ENCODE measurements at places on chromosomes 16 and 17.

- DNase-seq = no peak
Observed at GRCh38 chr17:37789021-37789565, 44.2 kb upstream of the HNF1B start.

- no peak for DNase-seq
Observed at GRCh38 chr17:60704170-60704569, 26.5 kb downstream of the BCAS3 start.

GRCh38 chr16:3143598-3144320, 8.9 kb downstream of the ZNF213 start:
- no peak for DNase-seq

DNA sequence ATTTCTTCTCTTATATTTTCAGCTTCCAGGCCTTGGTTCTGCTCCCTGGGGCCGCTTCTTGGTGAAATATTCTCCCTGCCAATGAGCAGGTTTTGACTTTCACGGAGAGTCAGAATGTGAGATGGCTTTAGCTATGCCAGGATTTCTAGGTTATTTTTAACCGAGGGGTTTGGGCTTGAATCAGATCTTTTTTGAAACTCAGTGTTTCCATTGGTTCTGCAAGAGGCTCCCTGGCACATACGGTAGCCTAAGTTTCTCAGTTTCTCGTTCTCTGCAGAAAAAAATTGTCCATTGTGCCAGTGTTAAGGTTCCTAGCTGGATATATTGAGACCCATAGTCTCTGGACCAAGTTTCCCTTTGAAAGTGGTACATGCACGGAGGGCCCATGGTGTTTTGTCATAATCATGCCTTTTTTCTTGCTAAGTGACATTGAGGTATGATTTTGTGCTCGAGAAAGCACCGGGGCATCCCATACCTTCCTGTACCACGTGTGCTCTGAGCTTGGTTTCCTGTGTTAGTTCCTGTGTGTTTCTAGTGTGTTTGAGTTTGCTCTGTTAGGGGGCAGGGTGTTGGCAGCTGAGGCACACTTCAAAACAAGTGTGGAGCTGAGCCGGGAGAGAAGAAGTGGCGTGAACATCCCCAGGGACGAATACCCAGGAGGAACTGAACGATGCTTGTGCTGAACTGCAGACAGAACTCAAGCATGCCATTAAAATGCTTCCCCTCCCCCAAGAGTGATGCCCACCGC, 127.2 kb downstream of the HS3ST3B1 start:
- DNase-seq = no peak

- no peak for DNase-seq
Observed at GRCh38 chr17:38926293-38927070, 1.1 kb downstream of the LASP1NB start.

GRCh38 chr17:51373489-51374152, 113.3 kb downstream of the UTP18 start:
- no peak for DNase-seq

DNA sequence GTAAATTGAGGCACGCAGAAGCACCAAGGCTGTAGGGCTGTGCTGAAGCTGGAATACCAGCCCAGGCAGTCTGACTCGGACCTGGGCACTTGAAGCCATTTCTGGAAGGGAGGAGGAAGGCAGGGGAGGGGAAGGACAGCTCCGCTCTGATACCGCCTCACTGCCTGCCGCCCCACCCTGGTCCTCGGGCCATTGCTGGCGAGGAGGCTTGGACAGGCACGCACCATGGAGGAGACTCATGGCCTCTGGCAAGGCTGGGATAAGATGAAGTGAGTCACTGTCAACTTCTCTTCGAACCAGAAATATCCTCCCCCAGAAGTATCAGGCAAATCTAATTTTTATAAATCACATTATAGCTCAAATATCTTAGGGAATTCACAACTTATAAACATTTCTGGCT, 81.3 kb downstream of the SDK2 start:
- no peak for DNase-seq

DNA sequence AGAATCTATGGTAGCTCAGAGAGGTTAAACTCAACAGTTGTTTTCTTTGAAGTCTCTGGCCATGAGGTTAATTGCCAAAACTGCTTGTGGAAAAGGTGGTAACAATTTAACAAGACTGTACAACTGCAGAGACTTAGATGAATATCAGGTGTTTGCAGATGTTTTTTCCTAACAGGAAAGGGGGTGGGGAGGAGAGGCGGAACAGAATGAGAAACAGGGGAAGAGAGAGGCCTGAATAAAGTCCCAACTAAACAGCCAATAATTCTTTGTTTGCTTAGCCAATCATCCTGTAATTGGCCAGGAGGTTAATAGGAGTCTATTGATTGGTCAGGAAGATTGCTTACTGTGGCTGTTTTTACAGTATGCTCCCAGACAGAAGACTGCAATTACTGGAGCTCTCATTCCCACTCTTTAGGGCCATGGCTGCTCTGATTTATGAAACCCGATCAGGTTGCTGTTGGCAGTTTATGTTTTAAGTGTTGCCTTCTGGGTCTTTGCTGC, 249.7 kb upstream of the TBX2 start:
- peak; percentile 82 for DNase-seq

DNA sequence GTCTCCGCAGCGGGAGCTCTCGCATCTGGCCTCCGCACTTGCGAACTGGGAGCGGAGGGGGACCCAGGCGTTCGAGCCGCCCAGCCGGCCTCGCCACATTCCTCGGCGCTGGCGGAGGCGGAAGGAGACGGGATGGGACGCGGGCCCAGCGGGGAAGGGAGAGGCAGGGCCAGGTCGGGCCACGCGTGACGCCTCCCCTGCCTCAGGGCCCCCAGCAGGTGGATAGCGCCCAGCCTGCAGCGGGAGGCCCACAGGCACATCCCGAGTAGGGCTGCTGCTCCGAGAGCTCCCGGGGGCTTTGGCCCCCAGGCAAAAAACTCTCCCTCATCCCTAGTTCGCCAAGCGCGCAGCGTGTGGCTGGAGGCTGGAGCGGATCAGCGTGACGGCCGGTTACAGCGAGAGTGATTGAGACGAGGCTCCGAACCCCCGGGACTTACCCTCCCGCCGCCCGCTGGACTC, 800 bp downstream of the PLEKHH3 start:
- no peak for DNase-seq

DNA sequence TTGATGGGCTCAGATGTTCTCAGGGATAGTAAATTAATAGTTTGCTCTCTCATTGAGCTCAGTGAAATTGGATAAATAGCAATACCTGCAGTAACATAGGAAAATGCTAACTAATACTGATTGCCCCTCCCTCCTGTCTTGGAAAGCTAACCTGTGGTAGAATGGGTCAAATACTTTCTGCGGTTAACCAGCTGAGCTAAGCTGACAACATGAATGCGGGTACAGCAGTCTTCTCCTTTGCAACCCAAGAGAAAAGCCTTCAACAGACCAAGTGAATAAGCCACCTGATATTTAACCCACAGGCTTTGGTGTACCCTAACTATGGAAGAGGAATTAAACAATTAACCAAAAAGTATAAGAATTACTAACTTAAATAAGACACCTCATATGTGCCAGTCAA, 408.3 kb upstream of the MAF start:
- DNase-seq = no peak

DNA sequence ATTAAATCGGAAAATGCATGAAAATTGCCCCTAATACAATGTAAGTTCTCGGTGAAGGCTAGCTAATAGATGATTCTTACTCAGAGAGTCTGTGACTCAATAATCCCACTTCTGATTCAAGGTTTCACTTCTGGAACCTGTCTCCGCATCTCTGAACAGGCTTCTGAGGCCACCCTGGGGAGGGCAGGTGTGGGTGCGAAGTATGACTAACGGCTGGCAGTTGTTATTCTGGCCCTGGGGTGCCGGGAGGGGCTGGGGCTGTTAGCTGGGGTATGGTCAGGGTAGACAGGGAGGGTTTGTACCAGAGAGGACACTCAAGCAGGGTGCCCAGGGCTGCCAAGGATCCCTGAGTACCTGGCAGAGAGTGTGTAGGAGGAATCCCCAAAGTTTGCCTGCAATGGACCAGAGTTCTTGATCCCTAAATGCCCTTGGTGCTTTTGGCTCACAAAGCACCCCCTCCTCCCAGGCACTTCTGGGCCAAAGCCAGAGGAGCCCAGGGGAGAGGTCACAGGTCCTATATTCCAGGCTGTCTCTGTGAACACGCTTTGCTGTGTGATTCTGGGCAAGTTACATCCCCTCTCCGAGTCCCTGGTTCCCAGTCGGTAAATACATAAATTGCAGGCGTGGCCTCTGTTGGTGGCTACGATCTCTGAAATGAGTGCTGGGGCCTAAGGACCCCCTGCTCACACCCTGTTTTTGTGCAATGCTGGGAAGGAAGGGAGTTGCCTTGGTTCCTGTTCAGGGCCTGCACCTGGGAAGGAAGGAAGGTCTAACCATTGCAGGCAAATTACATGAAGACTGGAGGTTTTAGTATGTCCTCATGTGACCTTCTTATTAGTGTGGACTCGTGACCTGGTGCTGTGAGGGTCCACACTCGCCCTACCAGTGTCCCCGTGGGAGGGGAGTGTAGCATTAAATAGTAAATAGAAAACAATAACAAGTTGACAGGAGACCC, 49.9 kb upstream of the CPNE2 start:
- DNase-seq = no peak

GRCh38 chr16:2777903-2778629, 986 bp upstream of the ELOB start:
- no peak for DNase-seq

- no peak for DNase-seq
Observed at GRCh38 chr17:74380959-74381808, 13.9 kb downstream of the GPR142 start.

DNA sequence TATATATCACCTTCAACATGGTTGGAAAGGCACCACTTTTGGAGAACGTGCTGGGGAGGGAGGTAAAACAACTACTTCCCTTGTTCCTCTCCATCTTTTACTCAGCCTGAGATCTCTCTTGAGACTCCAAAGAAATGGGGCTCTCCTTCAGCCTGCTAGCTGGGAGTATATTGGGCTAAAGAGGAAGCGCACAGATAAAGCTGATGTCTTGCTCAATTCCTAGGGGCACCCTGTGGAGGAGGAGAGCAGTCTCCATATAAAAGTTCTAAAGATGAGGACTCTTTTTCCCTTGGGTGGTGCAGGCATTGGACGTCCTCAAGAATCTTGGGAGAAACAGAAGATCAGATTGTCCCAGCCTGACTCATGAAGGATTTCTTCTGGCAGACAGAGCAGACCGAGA, 4.6 kb upstream of the ETV4 start:
- no peak for DNase-seq

- DNase-seq = peak; percentile 32
Observed at GRCh38 chr17:40803617-40804082, 3.9 kb upstream of the KRT28 start.

- no peak for DNase-seq
Observed at GRCh38 chr17:3937359-3937758, 21.1 kb upstream of the P2RX1 start.

DNA sequence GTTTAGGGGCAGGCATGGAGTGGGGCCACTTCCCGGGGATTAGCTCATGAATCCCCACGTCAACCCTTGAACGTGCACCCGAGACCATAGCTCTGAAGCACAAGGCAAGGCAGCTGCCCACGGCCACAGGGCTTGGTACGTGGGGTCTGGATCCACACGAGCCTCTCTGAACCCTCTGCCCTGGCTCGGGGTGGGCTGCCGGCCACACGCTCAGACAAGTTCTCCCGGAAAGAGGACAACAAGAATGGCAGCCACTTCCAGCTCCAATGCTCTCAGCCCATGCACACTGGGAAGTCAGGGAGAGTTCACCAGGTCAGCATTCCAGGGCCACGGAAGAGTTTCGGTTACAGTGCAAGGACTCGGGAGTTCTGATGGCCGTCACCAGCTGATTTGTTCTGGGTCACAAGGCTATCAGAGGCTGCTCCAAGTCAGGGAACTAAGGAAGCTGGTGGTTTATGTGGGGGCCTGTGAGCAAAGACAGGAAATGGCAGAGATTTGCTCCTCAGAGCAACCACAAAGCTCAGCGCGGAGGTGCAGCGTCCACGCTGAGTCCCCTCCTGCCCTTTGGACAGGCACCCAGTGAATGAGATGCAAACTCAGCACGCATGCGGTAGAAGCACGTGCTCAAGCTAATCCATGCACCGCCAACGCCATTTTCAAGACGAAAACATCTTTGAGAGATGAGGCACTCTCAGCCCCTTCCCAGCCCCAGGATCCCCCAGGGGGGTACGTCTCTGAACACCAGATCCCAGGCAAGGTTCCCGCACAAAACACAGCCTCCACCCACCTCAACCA, 356.4 kb downstream of the FOXL1 start:
- no peak for DNase-seq

GRCh38 chr16:3282103-3282729, 1.1 kb upstream of the ZNF263 start:
- DNase-seq = no peak

DNA sequence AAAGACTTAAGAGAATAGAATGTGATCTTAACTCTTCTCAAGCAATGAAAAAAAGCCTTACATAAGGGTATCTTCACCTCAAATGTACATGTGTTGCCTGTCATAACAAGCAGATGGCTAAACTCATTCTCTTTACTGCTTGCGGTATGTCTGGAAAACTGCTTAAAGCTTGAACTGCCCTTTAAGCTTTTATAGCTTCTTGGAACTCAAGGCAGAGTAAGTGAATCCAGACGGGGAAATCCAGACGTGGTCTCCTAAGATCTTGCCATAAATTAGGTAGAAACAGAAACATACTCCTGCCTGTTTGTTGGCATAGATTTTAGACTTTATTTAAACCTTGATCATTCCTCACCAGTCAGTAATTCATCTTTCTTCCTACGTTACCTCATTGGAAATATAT, 19.6 kb downstream of the CLUAP1 start:
- no peak for DNase-seq

- DNase-seq = no peak
Observed at GRCh38 chr16:9469512-9469911, 378.1 kb downstream of the HAPSTR1 start.

GRCh38 chr16:86806838-86807351, 228.5 kb downstream of the FOXL1 start:
- no peak for DNase-seq

GRCh38 chr16:29126057-29126494, 141.2 kb downstream of the LAT start:
- no peak for DNase-seq

DNA sequence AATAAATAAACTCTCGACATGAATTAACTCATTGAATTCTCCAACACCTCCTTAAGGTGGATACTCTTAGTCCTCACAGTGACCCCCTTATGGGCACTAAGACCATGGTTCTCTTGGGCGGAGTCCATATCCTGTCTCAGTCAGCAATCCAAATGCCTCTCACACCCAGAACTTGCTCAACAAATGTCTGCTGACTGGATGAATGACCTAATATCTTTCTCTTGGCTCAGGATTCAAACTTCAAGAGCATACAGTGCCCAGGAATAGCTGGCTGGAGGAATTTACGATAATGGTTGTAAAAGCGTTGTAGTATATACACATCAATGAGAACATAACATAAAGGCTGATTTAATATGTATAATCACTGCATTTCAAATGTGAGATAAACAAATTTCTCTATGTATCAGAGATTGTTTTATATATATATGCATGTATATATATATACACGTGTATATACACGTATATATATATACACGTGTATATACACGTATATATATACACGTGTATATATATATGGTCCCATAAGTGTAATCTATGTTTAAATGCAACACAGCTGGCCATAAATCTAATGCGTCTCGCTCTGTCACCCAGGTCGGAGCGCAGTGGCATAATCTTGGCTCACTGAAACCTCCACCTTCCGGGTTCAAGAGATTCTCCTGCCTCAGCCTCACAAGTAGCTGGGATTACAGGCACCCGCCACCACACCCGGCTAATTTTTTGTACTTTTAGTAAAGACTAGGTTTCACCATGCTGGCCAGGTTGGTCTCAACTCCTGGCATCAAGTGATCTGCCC, 6.5 kb upstream of the UBB start:
- DNase-seq = no peak
